ENCODE measurements at places on chromosomes 11 and 22.

DNA sequence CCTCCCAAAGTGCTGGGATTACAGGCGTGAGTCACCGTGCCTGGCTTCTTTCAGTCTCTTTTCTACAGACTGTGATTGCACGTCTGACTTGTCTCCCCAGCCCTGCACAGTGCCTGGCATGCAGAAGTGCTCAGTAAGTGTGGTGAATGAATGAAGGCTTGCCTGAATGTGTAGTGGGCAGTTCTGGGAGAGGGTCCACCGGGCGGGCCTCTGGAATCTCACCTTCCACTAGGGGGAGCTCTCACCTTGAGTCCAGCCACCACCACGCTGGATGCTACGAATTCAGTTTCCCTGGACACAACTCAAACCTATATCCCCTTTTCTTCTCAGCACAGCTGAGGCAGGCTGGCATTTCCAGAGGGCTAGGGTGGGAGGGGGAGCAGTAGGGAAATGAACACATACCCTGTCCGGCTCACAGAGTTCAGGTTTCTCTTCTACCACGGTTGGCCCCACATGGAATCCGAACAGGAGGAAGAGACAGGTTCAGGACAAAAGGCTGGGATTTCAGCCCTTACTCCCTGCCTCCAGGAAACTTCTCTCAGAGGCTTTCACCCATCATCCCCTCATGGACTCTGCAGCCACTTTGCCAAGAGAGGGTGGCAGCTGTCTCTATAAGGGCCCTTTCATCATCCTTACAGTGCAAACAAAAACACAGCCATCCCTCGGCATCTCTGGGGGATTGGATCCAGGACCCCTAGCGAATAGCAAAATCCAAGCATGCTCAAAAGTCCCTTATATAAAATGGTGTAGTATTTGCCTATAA lies 86.8 kb downstream of the NECTIN1 start:
- no peak for DNase-seq

GRCh38 chr11:29527391-29527936 lies 489.4 kb downstream of the KCNA4 start:
- no peak for DNase-seq

- no peak for DNase-seq
These were observed 9.3 kb downstream of the CD82 start for GRCh38 chr11:44574610-44575287.

DNA sequence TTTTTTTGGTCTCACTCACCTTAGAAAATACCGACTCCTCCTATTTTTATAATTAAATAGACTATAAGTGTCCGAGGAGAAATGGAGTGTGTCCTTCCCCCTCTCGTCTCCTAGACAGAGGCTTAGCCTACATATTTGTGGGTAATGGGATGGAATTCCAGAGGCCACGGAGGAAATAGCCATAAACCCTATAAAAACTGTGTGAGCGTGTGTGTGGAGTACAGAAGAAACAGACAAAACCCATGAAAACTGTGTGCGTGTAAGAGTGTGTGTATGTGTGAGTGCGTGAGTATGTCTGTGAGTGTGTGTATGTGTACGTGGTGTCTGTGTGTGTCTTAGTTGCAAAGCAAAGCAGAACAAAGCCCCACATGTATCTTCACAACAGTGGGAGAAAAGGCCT lies 883.5 kb downstream of the OPCML start:
- DNase-seq = no peak

GRCh38 chr11:72535194-72535547 lies 100.8 kb upstream of the CLPB start:
- no peak for DNase-seq

DNA sequence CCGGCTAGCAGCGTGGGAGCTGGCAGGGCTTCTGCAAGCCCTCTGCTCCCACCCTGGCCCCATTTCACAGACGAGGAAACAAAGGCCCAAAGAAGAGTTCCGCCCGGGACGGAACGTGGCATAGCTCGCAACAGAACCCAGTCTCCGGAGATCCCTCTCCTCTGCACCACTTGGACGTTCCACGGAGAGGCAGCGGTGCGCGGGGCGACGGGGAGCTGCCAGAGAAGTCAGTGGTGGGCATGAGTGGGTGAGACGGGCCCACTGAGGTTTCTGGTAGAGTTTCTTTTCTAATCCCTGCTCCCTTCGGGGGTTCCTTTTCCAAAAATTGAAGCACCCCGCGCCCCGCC lies 554 bp upstream of the NECTIN1 start:
- no peak for DNase-seq

GRCh38 chr22:31083377-31083768 lies 2.3 kb downstream of the SMTN start:
- DNase-seq = no peak

- no peak for DNase-seq
These were observed 6.0 kb downstream of the XKR3 start for GRCh38 chr22:16819249-16819648.

DNA sequence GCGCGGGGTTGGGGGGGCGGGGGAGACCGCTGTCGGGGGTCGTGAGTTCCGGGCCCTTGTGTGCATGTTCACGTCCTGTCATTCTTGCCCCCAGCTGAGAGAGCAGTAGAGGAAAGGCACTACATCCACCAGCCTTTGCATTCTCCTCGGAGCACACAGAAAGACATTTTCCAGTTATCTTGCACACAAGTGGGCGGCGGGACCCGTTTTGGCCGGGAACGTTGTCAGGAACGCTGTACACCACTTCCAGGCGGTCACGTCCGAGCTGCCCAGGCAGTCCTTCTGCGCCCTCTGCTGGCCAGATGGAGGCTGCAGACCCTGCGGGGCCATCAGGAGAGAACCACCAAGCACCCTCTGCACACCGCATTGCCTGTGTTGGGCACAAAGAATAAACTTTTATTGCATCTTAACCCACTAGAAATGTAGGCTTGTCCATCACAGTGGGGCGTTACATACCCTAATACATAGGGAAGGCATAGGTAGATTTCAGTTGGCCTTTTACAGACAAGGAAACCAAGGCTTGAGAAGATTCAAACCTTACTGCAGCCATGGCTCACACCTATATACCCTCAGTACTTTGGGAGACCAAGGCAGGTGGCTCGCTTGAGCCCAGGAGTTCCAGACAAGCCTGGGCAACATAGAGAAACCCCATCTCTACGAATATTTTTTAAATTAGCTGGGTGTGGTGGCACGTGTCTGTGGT lies 2.8 kb upstream of the CDKN1C start:
- DNase-seq = no peak

GRCh38 chr11:27075192-27075591 lies 34.6 kb downstream of the BBOX1 start:
- DNase-seq = no peak

DNA sequence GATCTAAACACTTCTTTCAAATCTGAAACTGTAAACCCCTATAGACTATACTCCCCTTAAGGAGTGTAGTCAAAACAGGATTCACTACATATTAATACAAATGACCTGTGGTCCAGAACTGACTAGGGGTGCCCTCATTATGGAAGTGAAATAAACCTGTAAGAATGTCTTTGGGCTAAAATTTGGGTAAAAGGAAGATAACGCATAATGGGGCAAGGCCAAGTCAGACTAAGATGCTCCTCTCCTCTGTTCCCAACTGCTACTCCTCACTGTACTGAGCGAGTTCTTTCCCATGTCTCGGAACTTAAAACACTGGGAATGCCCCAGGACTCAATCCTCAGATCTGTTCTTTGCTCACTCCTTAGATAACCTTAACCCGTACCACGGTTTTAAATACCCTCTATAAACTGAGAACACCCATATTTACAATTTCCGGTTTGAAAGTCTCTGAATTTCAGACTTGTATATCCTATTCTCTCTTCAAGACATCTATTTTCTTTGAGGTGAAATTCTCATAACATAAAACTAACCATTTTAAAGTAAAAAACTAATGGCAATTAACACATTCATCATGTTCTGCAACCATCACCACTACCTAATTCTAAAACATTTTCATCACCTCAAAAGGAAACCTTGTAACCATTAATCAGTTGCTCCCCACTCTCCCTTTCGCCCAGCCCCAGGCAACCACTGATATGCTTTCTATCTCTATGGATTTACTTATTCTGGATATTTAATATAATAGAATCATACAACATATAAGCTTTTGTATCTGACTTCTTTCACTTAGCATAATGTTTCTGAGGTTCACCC lies 4.0 kb downstream of the THAP12 start:
- no peak for DNase-seq

DNA sequence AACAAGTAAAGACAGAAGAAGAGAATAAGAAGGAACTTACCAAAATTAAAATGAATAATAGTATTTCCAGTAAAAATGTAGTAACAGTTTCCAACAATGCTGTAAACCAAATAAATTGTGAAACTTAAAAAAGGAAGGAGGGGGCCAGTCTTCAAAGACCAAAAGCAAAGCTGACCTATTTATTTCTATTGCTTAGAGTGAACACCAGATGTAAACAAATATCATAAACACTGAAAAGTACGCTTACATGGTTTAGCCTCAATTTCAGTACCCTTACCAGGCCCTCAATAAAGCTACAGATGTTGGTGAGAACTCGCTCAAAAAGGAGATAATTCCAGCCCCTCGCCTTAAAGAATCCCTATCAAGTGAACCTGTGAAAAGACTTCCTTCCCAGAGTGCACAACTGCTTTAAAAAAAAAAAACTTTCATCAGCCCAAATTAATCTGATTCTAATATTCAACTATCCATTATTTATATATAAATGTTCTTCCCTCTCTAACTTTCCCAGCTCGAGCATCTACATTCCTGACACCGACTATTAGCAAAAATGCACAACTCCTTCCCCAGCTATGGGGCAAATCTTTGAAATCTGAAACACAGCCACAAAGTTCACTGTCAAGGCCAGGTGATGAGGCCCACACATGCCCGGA lies 2.4 kb downstream of the PHF21A start:
- no peak for DNase-seq

DNA sequence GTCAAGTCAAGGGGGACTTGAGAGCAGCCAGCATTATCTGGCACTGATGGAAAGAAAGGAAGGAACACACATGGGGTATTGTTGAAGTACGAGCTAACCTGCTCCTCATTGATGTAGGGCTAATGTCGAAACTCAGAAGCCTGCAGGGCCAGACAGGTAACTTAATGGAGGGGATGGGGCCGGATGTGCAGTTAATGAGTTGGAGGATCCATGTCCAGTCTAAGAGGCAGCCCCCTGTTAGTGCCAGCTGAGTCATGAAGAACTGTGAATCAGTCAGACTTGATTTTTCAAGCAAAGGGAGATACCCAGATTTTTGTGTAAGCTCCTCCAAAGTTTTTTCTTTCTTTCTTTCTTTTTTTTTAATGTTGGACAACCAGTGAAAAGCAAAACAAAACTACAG lies 65.6 kb downstream of the CECR2 start:
- DNase-seq = no peak

- DNase-seq = no peak
These were observed 403 bp upstream of the SBF2 start for GRCh38 chr11:10294290-10294953.

DNA sequence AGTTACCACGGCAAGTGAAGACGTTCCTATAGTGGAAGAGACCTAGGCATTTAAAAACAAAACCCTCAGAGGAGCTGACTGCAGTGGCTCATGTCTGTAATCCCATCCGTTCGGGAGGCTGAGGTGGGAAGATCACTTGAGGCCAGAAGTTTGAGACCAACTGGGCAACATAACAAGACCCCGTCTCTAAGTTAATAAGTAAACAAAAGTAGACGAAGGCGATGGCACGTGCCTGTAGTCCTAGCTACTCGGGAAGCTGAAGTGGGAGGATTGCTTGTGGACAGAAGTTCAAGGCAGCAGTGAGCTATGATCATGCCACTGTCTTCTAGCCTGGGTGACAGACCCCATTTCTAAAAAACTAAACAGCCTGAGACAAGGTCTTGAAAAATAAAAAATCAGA lies 3.8 kb upstream of the ADSL start:
- DNase-seq = no peak

GRCh38 chr11:129766898-129767604 lies 48.6 kb upstream of the TMEM45B start:
- no peak for DNase-seq

DNA sequence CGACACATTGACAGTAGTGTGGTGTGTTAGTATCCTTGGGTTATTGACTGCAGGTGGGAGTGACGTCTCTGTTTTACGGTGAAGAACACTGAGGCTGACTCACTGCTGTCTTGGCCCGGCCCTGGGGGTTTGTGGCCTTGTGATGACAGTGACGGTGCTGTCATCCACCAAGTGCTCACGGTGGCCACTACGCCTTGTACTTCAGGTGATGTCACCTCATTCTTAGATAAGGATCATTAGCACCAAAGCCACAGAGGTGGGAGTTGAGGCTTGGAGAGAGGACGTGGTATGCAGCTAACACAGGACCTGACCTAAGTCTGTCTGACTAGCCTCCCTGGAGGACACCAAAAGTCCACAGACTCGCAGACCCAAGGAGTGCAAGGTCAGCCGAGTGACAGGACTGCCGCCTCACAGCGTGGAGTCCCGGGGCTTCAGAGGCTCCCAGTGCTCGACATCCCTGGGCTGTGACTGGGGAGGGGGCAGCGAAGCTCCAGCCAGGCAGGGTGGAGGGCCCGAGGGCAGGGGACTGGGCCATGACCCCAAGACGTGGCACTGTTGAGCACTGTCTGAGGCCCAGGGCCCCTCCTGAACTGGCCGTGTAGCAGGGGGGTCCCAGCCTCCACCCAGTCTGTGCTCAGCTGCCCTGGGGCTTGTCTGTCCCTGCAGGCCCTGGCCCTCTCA lies 56.5 kb downstream of the NAT10 start:
- no peak for DNase-seq

- no peak for DNase-seq
These were observed 3.6 kb downstream of the SLC43A1 start for GRCh38 chr11:57511741-57512430.

Data from left renal pelvis (tissue), 4 donors.